ENCODE measurements at places on chromosomes 11 and 22.

- no peak for DNase-seq
Observed at GRCh38 chr11:87878373-87878825, 296.8 kb downstream of the RAB38 start.

DNA sequence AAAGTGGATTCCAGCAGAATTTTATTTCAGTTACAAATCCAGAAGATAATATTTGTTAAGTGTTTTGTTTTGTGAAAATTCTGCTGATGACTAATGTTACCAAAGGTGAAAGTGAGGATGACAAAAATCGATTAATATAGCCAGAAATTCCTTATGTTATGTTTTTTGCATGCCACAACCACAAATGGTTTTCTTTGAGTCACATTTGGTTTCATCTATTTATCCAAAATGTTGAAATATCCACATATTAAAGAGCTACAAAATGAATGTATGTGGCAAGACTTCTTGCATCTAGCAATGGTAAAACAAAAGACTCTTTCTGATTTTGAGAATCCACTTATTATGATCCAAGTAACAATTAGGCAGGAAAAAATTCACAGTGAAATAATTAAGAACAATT is 150.1 kb upstream of the LRRC4C start:
- no peak for DNase-seq

- no peak for DNase-seq
Observed at GRCh38 chr11:45605051-45605450, 60.4 kb downstream of the CHST1 start.

GRCh38 chr11:131121426-131122333 is 205.4 kb upstream of the SNX19 start:
- no peak for DNase-seq

DNA sequence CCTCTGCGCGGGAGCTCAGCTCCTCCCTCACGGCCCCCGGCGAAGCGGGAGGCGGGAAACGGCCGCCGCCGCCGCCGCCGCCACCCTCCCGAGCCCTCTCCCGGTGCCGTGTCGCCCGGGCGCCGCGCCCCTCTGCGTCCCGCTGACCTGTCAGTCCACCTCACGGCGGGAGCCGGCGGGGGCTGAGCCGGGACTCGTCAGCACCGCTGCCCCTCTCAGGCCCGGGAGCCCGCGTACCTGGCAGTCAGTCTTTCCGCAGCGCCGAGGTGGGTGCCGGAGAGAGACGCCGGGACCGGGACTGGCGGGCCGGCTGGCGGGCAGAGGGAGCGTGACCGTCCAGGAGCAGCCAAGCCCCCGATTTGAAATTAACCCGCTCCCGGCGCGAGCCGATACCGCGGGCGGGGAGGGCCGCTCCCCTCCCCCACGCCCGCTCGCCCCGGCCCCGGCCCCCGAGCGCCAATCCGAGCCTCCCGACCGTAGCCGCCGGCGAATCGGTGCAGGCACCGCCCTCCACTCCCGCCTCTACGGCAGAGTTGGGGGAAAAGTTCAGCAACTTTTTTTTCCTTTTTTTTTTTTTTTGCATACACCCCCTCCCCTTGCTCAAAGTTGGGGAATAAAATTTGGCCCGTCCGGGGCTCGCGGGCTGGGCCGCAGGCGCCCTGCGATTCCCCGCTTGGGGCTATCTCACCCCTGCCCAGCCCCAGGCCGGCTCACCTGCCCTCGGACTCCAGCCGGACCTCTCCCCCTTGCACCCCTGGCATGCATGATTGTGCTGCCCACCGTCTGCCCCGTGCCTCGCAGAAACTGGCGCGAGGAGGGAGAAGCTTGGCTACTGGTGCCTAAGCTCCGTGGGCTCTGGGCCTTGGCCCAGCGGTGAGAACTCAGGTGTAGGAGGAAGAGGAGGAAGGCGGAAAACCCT is 774 bp upstream of the E2F8 start:
- no peak for DNase-seq

DNA sequence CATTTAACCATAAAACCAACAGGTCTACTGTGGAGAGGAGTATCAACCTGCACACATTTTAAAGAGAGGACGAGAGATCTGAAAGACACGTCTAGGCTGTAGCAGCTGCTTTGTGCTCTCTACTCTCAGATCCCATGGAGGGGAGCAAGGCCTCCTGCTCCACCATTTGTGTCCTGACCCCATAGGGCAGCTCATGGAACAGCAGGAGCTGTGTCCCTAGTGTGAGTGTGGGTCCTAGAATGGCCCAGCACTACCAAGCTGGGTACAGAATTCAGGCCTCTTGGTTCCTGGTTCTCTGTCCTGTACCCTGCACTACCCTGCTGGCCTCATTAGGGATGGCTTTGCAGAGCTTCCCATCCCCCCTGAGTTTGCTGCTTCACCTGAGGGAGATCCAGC is 76.5 kb downstream of the DHCR7 start:
- DNase-seq, result no peak

GRCh38 chr11:11981840-11982239 is 26.6 kb downstream of the DKK3 start:
- DNase-seq, result no peak

DNA sequence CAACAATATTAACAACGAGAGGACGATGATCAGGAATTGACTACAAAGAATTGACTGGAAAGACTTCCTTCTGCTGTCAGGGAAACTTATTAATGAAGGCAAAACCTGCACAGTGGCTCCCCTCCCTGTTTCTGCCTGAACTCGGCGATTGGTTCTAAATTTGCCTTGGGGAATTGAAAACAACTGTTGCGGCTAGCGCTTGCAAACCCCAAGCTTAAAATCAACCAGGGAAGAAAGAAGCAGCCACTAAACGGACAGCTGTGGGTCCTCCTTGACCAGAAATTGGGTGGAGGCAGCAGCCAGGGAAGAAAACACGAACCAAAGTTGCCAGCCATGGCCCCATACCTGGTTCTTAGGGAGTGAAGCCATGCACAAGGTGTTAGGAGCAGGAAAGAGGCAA is 383.5 kb upstream of the CADM1 start:
- no peak for DNase-seq

- no peak for DNase-seq
Observed at GRCh38 chr11:69231466-69232018, 62.4 kb upstream of the MYEOV start.

- DNase-seq, result no peak
Observed at GRCh38 chr11:67996622-67997474, 7.0 kb downstream of the UNC93B1 start.

DNA sequence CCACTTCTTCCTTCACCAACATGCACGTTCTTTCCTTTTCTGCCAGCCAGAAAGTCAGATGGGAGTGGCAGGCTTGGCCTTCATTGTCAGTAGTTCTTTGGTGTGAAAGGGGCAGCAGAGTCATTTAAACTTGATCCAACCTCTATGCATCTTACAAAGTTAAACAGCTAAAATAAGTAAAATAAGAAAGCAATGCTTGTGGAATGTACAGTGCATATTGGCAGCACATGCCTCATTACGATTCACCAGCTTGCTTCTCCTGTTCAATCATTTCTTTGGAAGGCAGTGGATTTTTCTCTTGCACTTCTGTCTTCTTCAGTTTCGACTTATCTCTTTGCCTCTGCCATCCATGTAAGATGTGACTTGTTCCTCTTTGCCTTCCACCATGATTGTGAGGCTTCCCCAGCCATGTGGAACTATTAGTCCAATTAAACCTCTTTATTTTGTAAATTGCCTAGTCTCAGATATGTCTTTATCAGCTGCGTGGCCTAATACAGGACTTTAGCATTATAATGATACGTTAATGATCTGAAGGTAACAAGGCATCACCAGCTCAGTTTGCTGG is 14.8 kb downstream of the LGALS12 start:
- DNase-seq, result no peak

DNA sequence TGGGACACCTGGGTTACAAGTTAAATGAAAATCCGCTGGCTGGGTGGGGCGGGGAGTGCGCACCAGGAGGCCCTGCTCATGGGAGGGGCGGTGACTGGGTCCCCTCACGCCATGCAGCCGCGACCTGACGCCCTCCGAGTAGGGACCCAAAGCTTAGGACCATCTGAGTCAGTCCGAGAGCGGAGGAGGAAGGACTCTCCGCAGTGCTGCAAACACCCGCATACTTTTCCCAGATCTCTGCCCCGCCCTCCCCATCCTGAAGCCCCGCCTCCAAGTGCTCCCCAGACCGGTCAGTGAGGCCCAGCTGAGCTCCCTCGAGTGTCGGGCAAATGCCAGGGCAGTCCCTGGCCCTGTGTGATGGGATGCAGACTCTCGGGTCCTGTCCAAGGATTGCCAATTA is 6.6 kb upstream of the FLI1 start:
- no peak for DNase-seq

- DNase-seq, result no peak
Observed at GRCh38 chr11:6273188-6273587, 13.6 kb downstream of the CCKBR start.

- DNase-seq, result no peak
Observed at GRCh38 chr11:57055744-57056143, 67.0 kb downstream of the OR5AK2 start.

DNA sequence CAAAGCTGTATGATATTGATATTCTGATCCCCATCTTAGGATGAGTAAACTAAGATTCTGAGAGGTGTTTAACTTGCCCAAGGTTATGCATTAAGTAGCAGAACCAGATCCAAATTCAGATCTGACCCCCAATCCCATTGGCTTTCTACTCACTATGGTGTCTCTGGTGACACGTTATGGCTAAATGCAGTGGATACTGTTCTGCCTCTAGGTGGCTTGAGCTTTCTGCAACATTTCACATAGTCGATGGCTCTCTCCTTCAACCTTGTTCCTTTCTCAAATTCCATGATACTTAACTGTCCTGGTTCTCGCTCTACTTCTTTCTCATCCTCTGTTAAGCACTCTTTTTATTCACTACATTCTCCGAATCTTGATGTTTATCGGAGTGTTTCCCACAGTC is 9.4 kb downstream of the C11orf97 start:
- no peak for DNase-seq

DNA sequence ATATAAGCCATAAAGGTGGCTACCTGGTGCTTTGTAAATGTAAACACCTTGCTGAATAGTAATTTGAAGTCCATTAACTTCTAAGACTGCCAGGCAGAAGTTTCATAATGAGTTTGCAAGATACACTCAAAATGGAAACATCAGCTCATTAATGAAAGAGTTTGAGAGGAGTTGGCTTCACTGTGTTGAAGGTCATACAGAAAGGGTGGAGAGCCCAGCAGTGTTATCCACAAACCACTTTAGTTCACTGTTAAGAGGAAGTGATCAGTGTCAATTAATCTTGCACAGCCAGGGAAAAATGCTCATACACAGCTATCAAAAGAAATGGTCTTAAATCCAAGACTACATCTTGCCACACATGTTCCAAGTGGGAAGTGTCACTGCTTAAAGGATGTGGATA is 689.4 kb downstream of the JRKL start:
- no peak for DNase-seq

DNA sequence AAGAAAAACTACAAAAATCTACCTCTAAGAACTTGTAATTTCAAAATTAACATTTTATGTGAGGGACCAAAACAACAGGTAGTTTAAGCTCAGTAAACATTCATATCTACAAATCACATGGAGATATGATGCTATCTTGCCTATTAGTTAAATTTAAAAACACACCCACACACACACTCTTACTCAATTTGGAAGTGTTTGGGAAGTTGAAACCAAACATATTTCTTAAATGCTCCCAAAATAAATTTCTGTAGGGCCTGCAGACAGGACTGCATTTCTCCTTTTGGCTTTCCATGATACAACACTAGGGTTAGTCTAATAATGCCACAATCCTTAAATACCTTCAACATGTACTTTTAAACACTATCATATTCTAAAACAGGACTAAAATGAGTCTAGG is 7.0 kb downstream of the PITPNB start:
- DNase-seq, result no peak

DNA sequence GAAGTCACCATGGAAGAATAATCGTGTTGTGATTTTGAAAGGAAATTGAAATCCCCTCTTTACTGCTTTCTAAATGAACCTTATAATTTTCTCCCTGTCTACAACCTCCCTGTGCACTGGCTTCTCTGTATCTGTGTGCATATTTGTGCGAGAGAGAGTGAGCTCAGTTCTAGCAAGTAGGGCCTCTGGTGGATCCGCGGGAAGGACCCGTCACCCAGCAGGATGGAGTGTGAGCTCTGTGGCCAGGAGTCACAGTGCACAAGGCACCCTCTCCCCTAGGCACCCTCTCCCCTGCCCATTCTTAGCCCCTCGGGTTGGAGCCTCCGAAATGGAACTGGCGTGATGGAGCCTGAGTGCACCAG is 109.0 kb downstream of the TRIM29 start:
- no peak for DNase-seq

DNA sequence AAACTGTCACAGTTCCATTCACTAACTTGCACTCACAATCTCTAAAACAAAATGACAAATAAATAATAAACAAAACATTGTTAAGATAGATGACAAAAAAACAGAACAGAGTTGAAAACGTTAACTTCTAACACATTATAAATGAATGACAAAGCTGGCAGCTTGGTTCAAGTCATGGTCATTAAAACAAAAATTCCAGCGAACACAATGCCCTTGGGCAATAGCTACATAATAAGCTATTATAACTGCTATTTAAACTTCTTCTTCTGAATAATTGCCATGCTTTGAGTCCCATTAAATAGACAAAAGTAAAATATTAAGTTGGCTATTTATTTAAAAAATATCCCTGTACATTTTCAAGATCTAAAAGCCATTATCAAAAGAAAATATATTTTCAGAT is 54.7 kb downstream of the PICALM start:
- no peak for DNase-seq

All from LoVo (cell line).